ENCODE measurements at places on chromosomes 4 and X.

GRCh38 chr4:687971-688853, 739 bp downstream of the SLC49A3 start:
- DNase-seq = no peak

DNA sequence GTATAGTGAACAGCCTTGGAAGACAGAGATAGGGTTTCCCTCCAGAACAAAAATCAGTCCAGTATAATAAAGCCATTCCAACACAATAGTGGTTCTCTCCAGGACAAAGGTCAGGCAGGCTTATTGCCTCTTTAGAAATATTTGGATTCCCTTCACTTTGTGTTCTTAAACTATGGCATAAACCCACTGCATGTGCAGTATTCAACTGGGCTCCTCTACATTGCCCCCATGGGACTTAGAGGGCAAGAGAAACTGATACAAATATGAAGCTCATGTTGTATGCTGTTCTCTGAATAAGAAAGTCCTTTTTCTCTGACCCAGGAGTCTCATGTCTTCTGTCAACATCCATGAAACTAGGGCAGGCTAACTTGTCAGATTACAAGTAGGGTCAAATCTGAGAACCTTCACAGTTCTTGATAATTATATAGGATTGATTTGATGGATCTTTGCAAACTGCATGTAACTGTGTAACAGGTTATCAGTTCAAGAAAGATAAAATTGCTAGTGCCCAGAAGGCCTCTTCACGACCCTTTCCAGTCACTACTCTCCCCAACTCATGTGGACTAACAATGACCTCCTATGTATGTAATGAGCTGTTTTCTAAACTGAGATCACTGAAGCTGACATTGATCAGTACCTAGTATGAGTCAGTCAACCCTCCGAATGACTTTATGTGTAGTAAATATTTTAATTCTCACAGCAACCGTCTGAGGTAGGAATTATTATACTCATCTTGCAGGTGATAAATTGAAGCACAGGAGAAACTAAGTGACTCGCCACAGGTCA, 31.9 kb upstream of the FAM9C start:
- DNase-seq = no peak

DNA sequence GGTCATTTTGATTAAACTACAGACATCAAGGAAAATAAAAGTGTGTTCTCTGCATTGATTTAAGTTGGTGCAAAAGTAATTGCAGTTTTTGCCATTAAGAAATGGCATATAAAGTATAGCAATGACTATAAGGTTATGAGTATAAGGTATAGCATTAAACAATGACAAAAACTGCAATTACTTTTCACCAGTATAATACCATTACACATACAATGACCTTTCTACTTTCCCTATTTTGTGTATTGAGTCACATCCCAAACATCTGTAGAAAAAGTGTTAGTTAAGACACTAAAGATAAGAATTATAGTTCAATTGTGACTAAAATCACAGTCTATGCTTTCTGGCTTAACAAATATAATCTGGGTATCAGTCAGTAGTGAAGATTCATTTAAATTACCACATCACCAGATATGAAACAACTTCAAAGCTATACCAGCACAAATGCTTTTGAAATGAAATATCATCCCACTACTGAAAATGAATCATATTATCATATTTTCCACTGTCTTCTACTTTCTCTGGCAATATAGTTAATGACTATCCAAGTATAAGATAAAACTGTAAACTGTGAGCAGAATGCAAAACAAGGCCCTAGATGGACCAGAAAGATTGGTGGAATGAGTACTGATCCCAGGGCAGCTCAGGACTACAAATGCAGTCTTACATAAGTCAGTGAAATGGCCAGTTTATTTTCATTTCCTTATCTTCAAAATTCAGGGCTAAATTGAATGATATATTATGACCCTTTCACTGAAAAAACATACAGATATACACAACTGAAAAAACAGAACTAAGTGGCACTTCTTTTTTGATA, 241.1 kb downstream of the ANTXR2 start:
- no peak for DNase-seq

DNA sequence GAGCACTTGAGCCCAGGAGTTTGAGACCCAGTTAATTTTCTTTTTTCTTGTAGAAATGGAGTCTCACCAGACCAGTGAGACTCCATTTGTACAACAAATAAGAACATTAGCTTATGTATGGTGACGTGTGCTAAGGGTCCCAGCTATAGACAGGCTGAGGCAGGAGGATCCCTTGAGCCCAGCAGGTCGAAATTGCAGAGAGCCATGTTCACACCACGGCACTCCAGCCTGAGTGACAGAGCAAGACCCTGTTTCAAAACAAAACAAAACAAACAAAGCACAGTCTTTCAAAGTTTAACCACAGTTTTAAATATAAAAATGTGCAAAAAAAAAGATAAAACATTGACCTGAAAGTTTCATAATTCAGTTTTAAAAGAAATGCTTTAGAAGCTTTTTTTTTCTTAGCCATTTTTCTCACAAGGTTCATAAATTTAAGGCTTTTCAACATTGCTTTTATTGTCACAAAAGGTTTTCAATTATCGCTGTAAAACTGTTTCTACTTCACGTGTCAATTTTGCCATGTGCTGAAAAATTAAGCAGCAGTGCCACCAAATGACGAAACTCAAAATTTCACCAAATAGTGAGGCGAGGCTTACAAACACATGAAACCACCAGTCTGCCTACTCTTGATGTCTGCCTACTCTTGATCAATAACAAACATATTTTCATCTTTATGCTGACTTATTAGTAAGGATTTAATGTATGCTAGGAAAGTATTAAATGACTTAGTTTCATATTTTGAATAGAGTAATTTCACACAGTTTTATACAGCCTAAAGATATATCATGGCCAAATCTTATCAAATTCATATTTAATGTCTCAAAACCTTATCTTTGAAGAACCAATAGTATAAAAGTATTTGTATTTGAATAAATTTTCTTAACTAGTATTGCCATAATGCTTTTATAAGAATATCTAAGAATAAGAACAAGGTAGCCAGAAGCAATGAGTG, 126.3 kb downstream of the NEK1 start:
- DNase-seq = no peak

- no peak for DNase-seq
These were observed 11.8 kb upstream of the UGT2A3 start for GRCh38 chr4:68963374-68963773.

GRCh38 chrX:7647831-7648230, 195.1 kb upstream of the VCX start:
- DNase-seq = no peak

DNA sequence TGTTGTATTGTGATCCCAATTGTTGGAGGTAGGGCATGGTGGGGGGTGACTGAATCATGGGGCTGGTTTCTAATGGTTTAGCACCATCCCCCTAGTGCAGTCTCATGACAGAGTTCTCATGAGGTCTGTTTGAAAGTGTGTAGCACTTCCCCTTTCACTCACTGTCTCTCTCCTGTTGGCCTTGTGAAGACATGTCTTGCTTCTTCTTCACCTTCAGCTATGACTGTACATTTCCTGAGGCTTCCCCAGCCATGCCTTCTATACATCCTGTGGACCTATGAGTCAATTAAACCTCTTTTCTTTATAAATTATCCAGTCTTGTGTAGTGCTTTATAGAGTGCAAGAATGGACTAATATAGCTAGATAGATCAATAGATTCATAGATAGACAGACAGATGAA, 230.0 kb downstream of the MAGEE1 start:
- no peak for DNase-seq

DNA sequence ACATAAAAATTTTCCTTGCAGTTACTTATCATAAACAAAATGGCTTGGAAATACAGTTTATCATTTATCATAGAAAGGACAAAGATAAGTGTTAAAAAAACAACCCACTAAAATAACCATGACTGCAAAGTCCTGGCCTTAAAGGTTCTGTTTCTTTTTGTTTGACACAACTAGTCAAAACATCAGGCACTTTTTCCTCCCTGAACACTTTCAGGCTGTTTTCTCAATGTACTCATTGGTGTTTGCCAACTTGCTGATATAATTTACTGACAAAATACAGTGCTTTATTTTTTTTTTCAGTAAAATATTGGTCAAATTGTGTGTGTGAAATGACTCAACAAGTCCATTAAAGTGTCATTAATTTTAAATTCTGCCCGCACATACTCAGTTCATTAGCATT, 156.6 kb downstream of the ADGRL3 start:
- no peak for DNase-seq

DNA sequence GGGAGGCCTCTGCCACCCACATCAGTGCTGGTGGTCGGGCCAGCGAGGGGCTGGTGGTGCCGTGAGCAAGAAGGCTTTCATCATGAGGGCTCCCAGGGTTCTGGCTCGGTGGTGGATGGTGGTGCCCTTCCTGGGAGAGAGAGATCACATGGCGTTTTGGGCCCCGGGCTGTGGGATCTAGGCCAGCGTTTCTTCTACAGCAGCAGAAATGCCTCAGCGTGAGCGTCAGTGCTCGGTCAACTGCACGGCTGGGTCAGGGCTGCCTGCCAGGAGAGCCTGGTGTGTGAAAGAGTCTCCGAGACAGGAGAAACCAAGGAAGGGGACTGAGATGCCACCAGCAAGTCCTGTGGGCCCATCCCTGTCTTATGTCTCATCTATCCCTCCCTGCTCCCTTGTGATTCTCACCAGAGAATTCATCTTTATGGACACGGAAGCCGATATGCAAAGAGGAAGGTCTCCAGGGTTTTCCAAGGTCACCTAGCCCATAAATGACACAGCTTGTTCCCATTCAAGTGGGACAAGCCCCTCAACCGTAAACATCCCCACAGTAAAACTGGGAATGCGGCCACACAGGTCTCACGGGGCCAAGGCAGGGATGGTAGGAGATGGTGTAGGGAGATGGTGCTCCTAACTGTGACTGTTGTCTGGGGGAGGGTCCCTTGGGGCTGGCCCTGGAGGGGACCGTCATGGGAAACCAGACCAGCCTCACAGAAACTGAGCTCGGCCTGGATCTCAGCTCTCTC, 99.2 kb downstream of the SORCS2 start:
- no peak for DNase-seq

DNA sequence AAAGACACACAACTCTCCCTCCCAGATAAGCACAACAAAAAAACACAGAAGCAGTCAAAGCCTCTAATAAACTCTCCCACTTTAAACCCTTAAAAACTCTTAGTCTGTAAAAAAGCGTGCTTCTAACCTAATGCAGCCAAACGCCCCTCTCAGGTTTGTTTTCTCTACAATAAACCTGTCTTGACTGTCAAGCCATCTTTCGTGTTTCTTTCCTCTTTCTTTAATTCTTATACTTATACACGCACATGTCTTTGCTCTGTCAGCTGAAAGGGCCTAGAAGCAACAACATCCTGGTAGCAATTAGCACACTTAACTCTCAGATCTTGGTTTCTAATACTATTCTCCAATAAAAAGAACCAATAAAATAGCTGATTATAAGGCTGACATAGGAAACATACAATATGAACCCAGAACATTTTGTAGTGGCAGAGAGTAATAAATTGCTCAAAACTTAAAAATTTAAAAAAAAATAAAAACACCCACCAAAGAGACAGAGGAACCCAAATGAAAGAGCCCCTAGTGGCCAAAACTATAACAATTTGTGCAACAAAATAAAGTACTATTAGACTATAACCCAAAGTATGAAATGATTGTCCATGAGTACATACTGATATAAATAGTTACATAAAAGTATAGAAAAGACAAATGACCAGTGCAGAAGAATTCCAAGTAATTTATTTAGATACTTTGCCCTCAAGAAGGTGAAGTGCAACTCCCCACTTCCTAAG, 440.4 kb upstream of the ADGRL3 start:
- DNase-seq = no peak

- no peak for DNase-seq
These were observed 71.0 kb downstream of the MGST2 start for GRCh38 chr4:139736661-139737060.

DNA sequence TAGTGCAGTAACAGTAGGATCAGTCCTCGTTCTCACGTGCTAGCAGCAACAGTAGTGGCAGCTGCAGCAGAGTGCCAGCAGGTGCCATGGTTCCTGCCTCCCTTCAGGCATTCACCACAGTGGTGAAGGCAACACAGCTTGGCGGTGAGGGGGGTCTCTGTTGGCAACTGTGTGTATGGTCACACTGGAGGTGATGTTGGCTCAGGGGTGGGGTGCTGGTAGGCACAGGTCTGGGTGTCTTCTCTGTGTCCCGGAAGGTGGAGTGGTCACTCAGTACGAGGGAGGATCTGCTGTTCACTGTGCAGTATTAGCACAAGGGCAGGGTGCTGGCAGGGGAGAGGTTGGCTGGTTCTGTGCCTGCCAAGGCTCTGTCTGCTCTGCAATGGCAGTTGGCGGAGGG, 671.8 kb downstream of the CCSER1 start:
- no peak for DNase-seq

GRCh38 chrX:111052478-111052877, 43.5 kb upstream of the PAK3 start:
- DNase-seq = no peak

DNA sequence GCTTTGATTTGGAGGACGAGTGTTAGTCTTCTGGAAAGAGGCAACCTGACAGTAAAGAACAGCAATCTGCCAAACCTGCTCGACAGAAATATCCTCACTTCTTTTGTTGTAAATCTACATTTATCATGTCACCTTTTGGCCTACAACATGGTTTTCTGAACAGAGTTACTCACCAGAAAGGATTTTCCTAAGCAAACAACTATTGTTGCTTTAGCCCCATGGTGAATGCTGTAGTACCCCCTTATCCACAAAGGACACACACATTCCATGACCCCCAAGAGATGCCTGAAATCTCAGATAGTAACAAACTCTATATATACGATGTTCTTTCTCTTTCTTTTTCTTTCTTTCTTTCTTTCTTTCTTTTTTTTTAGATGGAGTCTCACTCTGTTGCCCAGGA, 42.7 kb downstream of the TMEM150C start:
- no peak for DNase-seq

DNA sequence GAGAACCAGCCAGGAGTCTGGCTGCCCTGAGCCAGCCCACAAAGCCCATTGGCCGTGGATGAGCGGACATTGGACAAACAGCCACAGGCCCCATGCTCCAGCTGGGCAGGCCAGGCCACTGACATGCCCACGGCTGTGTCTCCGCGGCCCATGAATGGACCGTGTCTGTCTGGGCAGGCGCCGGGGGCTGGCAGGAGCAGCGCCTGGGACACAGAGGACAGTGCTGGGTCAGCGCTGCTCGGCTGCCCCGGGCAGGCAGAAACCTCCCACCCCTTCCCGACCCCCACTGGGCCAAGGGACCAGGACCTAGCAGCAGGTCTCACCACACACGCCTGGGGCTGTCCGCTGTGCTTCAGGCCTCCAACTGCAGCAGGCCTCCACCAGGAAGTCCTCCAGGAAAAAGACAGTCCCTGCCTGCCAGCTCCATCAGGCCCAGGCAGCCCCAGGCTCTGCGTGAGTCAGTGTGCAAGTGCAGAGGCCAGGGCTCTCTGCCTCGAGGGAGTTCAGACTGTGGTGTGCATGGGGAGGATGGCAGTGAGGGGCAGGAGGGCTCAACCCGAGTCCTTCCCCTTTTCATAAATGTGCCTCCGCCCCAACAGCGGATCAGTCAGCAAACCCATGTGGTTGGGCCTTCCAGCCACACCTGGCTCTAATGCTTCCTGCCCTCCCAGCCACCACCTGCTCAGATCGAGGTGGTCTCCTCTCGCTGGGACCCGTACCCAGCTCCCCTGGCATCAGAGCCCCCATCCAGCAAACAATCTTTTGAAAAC, 17.2 kb upstream of the FGFR3 start:
- no peak for DNase-seq

- no peak for DNase-seq
These were observed 1826.3 kb upstream of the IGFBP7 start for GRCh38 chr4:58936436-58936835.

- DNase-seq = peak; percentile 88
These were observed 723 bp downstream of the WDFY3 start for GRCh38 chr4:84965553-84966381.
